ENCODE measurements at places on chromosomes 6 and 20.

- no peak for DNase-seq
Observed at GRCh38 chr6:25022140-25022553, 86.4 kb upstream of the RIPOR2 start.

DNA sequence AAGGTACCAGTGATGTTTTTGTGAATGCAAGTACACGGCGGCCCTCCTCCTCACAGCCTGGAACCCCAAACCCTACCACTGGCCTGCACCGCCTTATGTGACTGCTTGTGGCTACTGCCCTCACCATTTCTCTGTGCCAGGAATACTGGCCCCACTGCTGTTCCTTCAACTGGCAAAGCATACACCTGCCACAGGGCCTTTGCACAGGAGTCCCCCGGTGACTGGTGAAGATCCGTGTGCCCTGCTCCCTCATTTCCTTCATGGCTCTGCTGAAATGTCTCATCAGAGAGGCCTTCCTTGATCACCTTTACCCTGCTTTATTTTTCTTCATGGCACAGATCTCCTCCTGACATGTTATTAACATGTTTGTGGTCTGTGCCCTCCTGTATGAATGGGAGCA lies 53.8 kb downstream of the FOXC1 start:
- DNase-seq = no peak

GRCh38 chr20:20369250-20370093 lies 1.6 kb downstream of the INSM1 start:
- DNase-seq = no peak

GRCh38 chr6:111278731-111279130 lies 191.4 kb downstream of the SLC16A10 start:
- no peak for DNase-seq

GRCh38 chr20:22789676-22790075 lies 205.3 kb upstream of the FOXA2 start:
- no peak for DNase-seq

DNA sequence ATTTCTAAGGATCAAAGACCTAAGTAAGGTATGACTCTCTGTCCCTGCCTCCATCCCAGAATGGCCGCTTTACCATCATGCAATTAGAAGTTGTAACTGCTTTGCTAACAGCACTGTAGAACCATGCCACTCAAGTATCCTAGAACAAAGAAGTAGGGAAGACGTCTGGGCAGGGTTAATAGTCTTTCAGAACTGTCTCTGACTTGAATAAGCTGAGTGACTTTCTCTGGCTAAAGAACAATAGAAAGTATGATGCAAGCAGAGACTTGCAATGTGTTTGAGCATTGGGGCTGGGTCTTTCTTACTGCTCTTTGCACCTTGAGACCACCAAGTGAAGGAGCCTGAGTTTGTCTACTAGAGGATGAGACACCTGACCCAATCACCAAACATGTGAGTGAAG lies 279.6 kb upstream of the JAG1 start:
- no peak for DNase-seq

Data from CD4-positive, alpha-beta T cell treated with Interleukin-2 at 100 ng/mL for 4 hours (primary cell).